ENCODE measurements at places on chromosomes 16 and 17.

- no peak for DNase-seq
Measured at GRCh38 chr16:25005445-25006306, 9.5 kb downstream of the ARHGAP17 start.

DNA sequence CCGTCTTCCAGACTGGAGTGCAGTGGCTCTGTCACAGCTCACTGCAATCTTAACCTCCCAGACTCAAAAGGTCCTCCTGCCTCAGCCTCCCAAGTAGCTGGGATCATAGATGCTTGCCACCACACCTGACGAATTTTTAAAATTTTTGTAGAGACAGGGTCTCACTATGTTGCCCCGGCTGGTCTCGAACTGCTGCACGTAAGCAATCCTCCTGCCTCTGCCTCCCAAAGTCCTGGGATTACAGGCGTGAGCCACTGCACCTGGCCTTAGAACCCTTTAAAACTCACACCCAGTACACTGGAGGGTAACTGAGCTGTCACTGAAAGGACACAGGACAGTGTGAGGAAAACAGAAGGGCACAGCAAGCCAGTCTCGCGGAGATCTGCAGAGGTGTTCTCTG lies 97.6 kb upstream of the NOL11 start:
- no peak for DNase-seq

DNA sequence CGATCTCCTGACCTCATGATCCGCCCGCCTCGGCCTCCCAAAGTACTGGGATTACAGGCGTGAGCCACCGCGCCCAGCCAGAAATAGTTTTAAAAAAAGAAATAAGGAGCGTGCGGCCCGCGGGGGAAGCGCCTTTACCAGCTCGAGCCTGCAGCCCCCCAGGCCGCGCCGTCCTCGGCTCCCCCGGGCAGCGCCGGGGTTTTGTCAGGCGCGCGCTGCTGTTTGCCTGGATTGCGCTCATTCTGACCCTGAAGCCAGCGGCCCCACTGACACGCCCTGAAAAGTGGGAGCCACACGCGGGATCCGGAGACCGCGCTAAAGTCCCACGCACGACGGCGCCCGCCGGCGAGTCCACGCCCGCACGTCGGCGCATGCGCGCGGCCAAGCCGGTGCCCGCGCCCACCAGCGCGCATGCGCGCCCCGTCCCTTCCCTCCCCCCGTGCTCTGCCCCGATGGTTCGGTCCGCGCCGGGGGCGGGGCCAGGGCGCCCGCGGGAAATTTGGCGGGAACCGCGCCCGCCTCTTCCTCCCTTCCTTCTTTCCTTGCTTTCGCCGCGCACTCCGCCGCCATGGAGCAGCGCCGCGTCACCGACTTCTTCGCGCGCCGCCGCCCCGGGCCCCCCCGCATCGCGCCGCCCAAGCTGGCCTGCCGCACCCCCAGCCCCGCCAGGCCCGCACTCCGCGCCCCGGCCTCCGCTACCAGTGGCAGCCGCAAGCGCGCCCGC lies at the start of gene CDT1:
CDT1 (plus strand) TSS at position 526 of the 724 bp plus-strand sequence; CDS start at position 569, 43 bp downstream.
- DNase-seq, result peak; percentile 93

DNA sequence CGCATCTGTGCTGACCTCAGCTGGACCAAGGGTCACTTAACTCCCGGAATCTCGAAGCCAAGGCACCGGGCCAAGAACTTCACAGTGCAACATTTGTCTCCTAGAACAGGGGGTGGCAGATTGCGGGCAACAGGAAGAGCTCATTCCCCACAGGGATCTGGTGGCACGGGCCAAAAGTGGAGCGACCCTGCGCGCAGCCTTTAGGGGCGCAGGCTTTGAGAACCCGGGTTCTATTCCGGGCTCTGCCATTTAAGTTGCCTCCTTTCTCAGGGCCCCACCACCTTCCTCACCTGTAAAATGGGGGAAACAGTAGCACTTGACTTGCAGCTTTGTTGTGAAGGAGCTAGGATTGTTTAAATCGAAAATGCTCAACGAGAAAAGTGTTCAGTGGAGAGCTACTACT lies 651 bp downstream of the SHMT1 start:
- no peak for DNase-seq

- no peak for DNase-seq
Measured at GRCh38 chr16:21598206-21598605, 1.2 kb upstream of the METTL9 start.

DNA sequence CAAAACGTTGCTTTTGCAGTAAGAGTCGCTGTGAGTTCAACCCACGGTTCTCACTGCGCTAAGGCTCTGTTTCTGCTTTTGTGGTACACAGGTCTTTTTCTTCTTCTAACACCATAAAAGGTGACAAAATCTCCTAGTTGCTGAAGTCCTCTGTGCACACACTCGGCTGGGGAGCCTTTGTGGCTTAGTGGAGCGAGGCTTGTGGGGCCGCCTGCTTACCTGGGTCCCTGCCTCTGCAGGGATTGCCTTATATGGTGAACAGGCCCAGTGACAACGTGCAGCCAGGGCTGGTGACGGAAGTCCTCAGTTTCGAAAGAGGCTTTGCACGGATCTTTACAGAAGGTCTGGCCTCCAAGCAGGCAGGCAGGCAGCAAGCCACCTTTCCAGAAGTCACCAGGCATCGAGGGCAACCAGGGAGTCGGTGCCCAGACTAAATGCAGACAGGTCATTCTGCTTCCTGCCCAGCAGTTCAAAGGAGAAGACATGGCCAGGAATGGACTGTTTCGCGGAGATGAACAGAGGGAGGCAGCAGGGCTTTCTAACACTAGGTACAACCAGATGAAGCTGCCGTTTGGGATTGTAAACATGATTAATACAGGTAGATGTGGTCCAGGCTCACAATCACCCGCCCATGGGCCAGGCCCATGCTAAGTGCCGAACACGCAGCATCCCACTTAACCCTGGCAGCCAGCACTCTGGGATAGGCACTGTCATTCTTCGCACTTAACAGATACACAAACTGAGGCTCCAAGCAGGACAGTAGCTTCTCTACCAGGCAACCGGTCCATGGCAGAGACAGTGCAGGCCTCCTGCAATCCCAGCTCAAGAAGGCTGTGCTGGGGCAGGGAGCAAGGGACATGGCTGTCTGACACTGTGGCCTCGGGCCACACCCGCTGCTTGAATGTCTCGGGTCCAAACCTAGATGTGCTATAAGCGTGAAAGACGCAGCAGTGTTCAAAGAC lies 10.7 kb upstream of the MEAK7 start:
- no peak for DNase-seq

GRCh38 chr17:50151041-50151936 lies 812 bp upstream of the PPP1R9B start:
- peak; percentile 92 for DNase-seq

DNA sequence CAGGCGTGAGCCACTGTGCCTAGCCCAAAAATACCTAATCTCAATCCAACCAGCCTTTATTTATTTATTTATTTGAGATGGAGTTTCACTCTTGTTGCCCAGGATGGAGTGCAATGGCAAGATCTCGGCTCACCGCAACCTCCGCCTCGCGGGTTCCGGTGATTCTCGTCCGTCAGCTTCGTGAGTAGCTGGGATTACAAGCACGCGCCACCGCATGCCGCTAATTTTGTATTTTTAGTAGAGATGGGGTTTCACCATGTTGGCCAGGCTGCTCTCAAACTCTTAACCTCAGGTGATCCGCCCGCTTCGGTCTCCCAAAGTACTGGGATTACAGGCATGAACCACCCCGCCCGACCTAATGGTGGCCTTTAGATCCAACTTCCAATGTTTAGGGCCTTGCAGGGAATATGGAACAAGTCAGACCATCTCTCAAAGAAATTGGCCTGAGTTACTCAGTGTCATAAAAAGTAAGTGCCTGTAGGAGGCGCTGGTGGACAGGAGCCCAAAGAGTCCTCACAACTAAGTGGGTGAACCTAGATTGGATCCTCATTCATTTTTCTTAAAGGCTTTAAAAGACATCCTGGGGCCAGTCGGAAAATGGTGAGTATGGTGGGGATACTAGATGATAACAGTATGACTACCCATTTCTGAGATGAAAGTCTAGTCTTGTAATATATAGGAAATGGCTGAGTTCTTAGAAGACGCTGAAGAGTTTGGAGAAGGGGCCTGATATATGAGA lies 4.6 kb downstream of the ZSCAN10 start:
- DNase-seq, result no peak
